Vagina (tissue), 2 donors: ENCODE measurements at places on chromosomes 16 and 17.

DNA sequence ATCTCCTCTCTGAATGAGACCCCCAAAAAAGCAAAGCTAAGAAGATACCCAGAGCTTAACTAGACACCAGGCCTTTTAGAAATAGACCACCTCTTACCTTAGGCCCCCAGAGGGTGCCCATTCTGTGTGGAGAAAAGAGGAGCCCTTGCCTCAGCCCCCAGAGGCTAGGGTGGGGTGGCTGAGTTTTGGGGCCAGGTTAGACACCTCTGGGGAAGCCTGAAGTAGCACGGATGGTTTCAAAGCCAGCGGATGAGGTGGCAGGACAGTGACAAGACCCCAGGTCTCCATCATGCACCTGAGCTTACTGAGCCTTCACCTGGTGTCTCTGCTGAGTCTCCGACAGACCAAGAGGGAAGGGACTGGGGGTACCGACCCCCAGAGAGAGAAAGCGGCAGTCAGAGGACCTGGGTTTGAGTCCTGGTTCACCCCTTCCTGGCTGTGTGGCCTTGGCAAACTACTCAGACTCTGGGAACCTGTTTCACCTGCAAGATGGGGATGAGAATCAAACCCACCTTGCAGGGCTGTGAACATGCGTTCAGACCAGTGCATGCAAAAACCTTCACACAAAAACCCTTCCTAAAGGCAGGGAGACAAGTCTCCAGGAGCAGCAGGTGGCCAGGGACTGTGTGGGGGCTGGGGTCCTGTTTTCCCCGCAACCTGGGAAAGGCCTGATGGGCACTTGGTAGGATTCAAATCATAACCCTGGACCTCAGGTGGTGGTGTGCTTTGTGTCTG lies 7.7 kb downstream of the SCGB1C2 start:
- DNase-seq = no peak

- no peak for DNase-seq
These were observed 140.7 kb downstream of the KATNIP start for GRCh38 chr16:27690608-27691007.

GRCh38 chr17:5913032-5913531 lies 157.1 kb upstream of the WSCD1 start:
- DNase-seq = no peak

DNA sequence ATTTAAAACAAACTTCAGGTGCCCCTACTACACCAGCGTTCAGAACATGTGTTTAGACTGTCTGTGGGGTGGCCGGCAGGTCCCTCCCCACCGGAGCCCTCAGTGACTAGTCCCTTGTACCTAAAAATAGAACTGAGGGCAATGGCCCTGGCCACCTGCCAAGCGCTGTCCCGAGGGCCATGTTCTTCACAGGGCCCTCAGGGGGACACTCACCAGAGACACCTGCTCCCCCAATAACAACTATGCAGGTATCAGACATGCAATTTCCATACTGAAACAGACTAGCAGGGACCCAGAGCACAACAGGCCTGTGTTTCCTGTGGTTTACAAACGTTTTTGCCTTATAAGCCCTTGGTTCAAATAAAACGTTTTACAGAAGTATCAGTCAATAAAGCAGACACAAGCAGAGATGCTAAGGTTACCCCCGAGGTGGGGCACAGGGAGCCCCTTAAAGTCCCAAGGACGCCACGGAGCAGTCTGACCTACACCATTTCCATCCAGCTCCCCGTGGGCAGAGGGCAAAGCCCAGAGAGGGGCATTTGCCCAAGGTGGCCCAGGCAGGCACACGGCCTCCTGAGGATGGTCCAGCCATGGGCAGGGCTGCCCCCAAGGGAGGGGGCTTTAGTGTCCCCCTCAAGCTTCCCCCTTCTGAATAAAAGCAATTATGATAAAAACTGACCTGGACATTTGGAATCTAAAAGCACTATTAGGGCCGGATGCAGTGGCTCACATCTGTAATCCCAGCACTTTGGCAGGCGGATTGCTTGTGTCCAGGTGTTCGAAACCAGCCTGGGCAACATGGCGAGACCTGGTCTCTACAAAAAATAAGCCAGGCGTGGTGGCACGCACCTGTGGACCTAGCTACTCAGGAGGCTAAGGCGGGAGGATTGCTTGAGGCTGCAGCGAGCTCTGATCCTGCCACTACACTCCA lies 896 bp upstream of the MYLK3 start:
- no peak for DNase-seq

DNA sequence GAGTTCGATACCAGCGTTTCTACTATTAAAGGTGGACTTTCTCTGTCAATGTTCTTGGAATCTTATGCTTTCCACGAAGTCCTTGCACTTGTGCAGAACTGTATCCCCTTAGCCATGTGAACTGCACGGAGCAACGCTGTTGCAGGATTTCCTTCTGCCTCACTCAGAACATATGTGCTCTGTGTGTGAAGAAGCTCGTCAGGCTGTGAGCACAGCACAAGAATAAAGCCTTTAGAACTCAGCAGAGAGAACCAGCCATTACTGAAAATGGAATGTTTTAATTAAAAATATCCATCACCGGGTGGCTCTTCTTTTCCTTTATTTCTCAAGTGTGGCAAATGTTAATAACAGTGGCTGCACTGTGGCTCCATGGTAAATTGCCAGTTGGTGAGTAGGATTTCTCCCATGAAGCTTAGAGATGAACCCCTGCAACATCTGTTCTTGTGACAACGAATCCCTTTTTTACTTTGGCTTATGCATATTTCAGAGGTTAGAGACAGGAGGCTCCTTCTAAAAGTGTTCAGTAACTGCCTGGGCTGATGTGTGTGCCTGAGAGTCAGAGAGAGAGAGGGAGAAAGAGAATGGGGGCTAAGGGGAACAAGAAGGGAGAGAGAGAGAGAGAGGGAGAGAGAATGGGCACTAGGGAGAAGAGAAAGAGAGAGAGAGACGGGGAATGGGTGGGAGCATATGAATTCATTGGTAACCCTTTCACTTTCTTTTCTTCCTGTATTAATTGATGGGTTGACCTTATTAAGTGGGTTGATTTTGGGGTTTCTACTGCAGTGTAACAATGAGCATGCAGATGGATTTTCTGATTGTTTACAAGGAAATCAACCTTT lies 50.0 kb downstream of the RPTOR start:
- no peak for DNase-seq

GRCh38 chr16:84042308-84042878 lies at the start of gene SLC38A8:
TSS of gene SLC38A8 (minus strand) at chr16:84042795. CDS start at chr16:84042157, 638 bp downstream.
- DNase-seq = no peak

DNA sequence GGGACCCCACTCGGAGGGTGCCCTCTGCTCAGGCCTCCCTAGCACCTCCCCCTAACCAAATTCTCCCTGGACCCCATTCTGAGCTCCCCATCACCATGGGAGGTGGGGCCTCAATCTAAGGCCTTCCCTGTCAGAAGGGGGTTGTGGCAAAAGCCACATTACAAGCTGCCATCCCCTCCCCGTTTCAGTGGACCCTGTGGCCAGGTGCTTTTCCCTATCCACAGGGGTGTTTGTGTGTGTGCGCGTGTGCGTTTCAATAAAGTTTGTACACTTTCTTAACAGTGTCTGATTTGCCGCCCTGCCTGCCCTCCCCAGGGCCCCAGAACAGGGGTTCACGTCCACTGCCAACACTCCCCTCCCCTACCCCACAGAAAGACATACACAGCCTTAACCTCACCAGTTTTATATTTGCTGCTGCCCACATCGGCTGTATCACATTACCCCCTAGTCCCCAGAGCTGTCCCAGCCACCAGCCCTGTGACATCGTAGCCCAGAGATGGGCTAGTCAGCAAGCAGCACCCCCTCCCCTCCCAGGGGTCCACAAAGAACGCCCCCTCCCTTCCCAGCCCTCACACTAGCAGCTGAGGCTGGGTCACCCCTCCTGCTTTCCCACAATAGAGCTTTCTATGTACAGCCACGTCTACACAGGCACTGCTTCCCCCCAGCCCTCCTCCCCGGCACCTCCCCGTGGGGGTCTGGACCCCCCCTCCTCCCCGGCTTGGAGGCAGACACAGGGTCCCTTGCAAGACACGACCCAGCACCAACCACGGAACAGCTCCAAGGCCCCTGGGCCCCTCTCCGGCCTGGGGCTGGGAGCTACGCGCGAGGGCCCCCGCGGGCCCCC lies 7.9 kb downstream of the GRN start:
- DNase-seq = no peak

DNA sequence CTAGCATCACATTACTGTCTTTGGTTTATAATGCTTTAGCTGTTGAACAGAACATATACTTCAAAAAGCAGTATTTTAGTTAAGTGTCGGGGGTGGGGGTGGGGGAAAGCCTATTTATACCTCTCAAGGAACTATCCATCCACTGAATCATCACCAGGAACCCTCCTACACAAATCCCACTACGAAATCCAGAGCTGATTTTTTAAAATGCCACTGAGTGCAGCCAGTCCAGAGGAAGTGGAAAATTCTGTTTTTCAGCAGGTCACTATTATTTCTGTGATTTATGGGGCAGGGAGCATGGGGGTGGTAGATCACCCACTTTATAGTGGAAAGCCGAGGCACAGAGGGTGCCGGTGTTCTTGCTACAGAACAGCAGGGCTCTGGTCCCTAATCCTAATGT lies 284.1 kb downstream of the SOX9 start:
- DNase-seq = no peak

- DNase-seq = no peak
These were observed 298.9 kb upstream of the IRX5 start for GRCh38 chr16:54631782-54632181.

GRCh38 chr17:28744104-28744971 lies 527 bp downstream of the TRAF4 start:
- no peak for DNase-seq

DNA sequence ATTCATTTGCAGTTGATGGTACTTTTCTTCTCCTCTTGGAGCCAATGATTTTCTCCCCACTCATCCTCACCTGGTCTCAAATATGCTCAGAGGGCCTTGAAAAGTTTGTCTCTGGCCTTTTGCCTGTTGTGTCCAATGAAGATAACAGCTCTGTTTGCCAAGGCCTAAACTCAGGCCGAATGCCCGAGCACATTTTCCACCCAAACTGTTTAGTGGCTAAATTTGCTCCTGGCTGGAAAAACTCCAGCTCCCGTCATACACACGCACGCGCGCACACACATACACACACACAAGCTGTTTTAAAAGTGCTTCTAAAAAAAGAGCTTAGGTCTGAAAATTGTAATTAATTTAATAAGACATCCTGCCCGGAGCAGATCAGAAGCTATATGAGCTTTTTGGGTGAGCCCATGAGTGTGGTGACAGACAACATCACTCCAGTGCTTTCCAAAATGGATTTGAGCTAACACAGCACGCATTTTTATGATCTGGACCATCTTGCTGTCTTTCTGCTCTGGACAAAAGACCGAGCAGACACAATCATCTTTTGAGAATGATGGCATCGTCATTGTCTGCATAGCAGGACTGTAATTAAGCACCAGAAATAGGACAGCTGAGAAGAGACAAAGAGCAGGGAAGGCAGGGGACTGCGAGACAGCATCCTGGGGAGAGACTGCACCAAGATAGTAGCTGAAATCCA lies 48.9 kb downstream of the IRX6 start:
- DNase-seq = no peak

DNA sequence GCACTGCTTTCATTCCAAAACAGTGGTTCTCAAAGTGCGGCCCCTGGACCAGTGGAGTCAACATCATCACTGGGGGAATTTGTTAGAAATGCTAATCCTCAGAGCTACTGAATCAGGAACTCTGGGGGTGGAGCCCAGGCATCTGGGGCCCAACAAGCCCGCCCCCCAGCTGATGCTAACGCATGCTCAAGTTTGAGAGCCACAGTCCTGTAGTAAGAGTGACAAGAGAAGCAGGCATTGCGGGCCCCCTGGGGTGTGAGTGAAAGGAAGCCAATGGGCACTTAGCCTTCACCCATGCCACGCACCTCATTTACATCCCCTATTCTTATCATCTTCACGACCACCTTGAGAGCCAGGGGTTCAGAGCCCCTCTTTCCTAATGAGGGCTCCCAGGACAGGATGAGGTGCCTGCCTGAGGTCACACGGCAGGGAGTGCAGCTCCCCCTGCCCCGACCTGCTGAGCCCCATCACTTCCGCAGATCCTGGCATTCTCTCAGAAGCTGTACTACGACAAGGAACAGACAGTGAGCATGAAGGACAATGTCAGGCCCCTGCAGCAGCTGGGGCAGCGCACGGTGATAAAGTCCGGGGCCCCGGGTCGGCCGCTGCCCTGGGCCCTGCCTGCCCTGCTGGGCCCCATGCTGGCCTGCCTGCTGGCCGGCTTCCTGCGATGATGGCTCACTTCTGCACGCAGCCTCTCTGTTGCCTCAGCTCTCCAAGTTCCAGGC lies 9.1 kb downstream of the CA4 start:
- no peak for DNase-seq

DNA sequence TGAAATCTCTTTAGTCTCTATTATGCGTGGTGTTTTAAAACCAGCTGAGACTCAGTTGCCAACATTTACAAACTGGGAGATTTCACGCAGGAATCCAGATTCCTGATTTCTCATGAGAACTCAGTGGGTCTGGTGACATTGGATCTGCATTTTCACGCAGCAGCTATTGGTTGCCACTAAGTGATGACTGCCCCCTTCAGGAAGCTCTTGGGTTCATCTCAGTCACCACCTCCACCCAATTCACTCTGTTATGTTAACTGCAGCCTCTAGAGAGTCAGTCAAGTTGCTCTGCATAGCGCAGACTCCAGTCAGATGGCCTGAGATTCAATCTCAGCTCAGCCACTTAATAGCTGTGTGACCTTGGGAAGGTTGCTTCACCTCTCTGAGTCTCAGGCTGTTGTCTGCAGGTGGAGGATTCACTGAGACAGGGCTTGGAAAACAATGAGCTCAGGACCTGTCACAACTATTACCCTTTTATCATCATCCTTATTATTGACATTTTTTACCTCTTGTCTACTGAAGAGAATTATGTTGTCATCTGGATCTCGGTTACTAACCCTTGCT lies 6.4 kb downstream of the SHISA9 start:
- no peak for DNase-seq

DNA sequence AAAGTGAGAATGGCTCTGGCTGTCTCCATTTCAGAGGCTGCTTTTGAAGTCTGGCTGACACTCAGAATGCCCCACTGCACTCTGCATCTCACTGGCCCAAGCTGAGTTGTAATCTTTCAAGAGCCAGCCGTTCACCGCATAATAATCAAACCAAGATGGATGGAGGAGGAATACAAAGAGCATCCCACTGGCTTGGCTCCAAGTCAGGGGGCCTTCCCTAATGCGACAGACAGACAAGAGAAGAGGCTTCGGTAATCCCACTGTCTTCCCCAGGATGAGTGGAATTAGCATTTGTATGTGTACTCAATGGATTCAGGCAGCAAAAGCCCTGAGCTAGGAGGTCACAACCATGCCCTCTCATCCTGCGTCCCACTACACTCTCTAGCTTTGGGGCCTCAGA lies 68.0 kb downstream of the CBLN1 start:
- no peak for DNase-seq

DNA sequence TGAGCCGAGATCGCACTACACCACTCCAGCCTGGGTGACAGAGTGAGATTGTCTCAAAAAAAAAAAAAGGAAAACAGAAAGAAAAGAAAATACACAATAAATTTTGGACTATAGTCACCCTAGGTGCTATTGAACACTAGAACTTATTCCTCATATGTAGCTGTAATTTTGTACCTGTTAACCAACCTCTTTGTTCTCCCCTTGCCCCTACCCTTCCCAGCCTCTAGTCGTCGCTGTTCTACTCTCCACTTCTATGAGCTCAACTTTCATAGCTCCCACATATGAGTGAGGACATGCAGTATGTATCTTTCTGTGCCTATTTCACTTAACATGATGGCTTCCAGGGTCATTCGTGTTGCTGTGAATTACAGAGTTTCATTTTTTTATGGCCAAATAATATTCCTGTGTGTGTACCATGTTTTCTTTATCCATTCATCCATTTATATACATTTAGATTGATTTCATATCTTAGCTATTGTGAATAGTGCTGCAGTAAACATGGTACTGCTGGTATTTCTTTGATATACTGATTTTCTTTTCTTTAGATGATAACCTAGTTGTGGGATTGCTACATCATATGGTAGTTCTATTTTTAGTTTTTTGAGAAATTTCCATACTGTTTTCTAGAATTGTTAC lies 28.3 kb downstream of the VPS35L start:
- no peak for DNase-seq
